Glomerular endothelial cell (primary cell): ENCODE measurements at places on chromosomes 5 and 9. TPM values are rescaled to one million over a fixed set of nuclear protein-coding genes. Genes with fewer than 3 reads are reported as not detected.

Gene HDHD3
- total RNA-seq: 8.5 and 17.4 TPM in 2 replicates

Gene SLC6A19
- not detected in 2 replicates for total RNA-seq

Gene SLC9A3
- 2.2 and 3.1 TPM in 2 replicates for total RNA-seq

Gene ZNF366
- total RNA-seq: 33.7 and 45.4 TPM in 2 replicates

Gene SMIM33
- total RNA-seq: not detected in 2 replicates

Gene ZSWIM6
- 16.3 and 20.4 TPM in 2 replicates for total RNA-seq

Gene OGN
- not detected in 2 replicates for total RNA-seq

Gene NR5A1
- total RNA-seq: not detected in 2 replicates
